ENCODE measurements at places on chromosomes 4 and X. TPM values are rescaled to one million over a fixed set of nuclear protein-coding genes. Genes with fewer than 3 reads are reported as not detected.

The NPY5R gene
- polyA plus RNA-seq = 6.0 TPM

The SNCA gene
- polyA plus RNA-seq = 46.8 TPM

GRCh38 chr4:152364383-152364782 lies 171.5 kb downstream of the FBXW7 start:
- no peak for DNase-seq

GRCh38 chrX:111504941-111505340 lies 6.5 kb upstream of the SERTM2 start:
- no peak for DNase-seq

- no peak for DNase-seq
Observed at GRCh38 chr4:82780752-82781231, 17.8 kb downstream of the SCD5 start.

GRCh38 chr4:154822775-154823174 lies 41.7 kb downstream of the RBM46 start:
- DNase-seq = no peak

DNA sequence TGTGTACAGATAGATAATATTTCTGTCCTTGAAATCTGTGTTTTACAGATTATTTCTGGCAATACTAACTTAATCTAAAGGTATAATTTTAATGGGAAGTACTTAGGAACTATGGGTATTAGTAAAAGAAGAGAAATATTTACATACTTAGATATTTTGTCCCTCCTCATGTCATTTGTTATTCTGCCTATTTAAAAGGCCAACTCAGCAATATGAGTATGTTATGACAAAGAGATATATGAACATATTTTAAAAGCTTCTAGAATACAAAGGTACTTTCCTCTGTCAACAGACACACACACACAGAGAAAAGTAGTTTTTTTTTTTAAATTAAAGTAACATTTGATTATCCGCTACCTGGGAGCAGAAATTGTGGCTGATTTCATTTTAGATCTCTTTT lies 7.9 kb downstream of the SLC7A11 start:
- no peak for DNase-seq

GRCh38 chr4:139077567-139078355 lies 62.2 kb downstream of the NOCT start:
- DNase-seq = no peak
